ENCODE measurements at places on chromosomes 11 and 22. TPM values are rescaled to one million over a fixed set of nuclear protein-coding genes. Genes with fewer than 3 reads are reported as not detected.

Gene OR5P2
- total RNA-seq, result not detected

Gene OLFML1
- not detected for total RNA-seq

Gene DCUN1D5
- 68.3 TPM for total RNA-seq

Gene FAM180B
- not detected for total RNA-seq

Gene OR52E8
- not detected for total RNA-seq

Gene LGALS12
- not detected for total RNA-seq

- DNase-seq, result no peak
Measured at GRCh38 chr11:14079011-14079410, 116.5 kb downstream of the SPON1 start.

- DNase-seq, result no peak
Measured at GRCh38 chr11:134207538-134208239, 16.1 kb downstream of the NCAPD3 start.

GRCh38 chr11:125207866-125208425 lies 43.4 kb downstream of the PKNOX2 start:
- no peak for DNase-seq

DNA sequence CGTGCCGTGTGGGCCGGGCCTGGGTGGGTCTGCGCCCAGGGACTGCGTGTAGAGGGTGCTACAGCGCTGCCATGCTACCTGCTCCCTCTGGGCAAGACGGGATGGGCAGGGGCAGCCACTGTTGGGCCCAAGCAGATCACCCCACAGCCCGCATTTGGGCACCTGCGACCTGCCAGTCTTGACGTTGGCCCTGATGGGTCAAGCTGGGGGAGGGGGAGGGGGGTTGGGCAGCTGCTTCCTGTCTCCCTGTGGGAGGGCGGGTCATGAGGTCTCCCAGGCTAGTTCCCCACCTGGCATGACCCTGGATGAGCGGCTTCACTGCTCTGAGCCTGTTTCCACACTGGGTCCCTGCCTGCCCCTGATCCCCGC lies 2.8 kb upstream of the RPS19BP1 start:
- no peak for DNase-seq

DNA sequence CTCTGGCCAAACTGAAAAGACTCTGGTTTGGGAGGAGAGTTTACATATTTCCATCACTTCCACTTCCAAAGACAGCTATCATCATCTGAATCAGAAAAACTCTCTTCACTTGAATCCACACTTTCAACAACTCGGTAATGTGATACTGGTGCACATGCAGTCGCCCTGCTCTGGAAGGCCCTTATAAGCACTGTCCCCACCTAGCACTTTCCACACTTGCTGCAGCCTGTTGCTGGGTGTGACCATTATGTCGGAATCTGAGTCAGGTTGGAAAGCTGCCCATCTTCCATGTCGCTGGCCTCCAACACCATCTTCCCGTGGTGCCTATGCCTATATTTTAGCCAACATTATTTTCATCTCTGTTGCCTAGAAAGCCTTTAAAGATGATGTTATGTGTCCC lies 1.1 kb upstream of the OR10A5 start:
- no peak for DNase-seq

DNA sequence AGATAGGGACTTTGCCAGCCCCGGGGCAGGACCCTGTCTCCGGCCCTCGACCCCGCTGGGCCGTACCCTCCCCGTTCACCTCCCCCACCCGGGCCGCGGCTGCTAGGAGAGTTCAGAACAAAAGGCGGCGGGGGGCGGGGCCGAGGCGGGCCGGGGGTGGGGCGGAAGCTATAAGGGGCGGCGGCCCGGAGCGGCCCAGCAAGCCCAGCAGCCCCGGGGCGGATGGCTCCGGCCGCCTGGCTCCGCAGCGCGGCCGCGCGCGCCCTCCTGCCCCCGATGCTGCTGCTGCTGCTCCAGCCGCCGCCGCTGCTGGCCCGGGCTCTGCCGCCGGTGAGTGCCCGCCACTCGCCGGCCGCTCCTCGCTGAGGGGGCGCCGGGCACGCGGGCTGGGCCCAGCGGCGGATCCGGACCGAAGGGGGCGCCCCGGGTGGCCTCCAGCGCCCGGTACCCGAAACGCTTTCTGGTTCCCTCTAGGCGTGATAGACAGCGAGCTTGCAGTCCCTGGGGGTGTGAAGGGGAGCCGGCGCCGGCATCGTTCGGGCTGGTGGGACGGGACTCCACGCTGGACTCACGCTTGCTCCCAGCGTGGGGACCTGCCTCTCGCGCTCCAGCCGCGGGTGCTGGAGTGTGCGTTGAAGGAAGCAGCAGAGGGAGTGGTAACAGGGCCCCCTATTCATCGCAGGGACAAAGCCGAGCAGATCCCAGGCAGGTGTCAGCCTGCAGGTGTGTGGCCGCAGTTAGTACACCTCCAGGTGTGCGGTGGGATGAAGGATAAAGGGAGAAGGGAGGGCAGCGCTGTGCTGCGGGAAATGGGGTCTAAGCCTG lies at the start of gene MMP11:
MMP11 (plus strand) TSS at position 201 of the 825 bp plus-strand sequence; CDS start at position 223, 22 bp downstream.
- no peak for DNase-seq

DNA sequence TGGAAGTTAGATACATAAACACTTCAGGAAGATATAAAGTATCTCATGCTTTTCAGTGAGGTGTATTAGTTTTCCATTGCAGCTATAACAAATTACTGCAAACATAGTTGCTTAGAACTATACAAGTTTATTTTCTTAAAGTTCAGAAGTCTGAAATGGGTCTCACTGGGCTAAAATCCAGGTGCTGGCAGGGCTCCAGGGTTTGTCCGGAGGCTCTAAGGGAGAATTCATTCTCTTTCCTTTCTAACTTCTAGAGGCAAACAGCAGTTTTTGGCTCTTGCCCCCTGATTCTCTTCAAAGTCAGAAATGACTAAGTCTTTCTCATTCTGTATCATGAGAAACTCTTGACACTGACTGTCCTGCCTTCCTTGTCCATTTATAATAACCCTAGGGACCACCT lies 138.8 kb downstream of the AASDHPPT start:
- no peak for DNase-seq

DNA sequence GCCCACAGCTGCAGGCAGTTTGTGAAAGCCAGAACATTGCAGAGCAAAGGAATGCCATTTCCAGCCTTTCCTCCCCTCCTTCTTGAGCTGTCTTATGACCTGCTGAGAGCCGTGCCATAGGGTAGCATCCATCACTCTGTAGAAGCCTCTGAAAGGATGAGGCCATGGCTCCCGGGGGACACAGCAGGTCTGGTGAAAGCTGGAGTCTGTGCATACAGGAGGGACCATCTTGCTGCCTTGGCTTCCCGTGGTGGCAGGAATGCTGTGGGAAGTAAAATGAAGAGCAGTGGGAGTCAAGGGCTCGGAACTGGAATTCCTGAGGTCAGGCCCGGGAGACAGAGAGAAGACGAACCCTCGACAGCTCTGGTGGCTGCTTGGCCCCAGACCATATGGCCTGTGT lies 30.9 kb downstream of the ANO1 start:
- DNase-seq, result no peak

DNA sequence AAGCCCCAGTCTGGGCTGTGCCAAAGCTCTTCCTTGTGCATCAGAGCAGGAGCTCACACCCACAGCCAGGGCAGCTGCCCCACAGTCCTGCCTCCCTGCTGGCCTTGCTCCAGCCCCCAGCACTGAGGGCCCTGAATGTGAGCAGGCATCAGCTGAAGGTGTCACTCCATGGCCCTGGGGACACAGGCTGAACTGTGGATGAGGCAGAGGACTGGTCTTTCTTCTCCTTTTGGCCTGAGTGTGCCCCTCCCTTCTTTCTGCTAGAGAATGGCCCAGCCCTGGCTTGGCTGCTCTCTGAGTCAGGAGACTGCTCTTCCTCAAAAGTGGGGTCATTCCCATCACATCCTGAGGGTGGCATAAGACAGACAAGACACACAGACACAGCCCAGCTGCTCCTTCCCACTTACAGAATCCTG lies 16.2 kb downstream of the OTOG start:
- DNase-seq, result no peak

DNA sequence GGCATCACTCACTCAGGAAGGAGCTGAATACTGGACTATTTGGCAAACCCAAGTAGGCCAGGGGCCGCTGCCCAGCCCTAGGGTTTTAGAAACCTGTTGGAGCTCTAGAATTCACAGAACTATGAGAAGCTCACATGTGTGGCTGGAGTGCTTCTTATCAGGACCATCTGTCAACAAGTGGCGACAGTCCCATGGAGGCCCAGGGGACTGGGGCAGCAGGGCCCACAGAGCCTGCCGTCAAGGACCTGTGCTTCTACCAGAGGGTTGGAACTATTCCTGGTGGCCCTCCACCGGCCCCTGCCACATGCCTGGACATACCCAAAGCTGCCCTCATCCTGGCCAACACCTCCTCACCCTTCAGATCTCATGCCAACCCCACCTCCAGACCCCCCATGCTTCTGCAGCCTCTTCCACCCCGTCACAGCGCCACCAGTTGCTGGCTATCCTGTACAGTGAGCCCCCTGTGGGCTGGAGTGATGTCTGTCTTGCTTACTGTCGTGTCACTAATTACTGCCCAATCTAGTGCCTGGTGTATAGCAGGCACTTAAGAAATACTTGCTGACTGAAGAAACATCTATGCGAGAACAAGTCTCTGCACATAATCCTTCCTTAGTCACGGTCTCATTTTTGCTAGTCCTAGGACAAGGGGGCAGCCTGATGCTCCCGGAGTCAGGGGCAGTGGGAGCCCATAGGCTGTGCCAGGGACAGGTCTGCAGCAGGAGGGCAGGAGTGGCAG lies 27.2 kb upstream of the RASL10A start:
- DNase-seq, result no peak

DNA sequence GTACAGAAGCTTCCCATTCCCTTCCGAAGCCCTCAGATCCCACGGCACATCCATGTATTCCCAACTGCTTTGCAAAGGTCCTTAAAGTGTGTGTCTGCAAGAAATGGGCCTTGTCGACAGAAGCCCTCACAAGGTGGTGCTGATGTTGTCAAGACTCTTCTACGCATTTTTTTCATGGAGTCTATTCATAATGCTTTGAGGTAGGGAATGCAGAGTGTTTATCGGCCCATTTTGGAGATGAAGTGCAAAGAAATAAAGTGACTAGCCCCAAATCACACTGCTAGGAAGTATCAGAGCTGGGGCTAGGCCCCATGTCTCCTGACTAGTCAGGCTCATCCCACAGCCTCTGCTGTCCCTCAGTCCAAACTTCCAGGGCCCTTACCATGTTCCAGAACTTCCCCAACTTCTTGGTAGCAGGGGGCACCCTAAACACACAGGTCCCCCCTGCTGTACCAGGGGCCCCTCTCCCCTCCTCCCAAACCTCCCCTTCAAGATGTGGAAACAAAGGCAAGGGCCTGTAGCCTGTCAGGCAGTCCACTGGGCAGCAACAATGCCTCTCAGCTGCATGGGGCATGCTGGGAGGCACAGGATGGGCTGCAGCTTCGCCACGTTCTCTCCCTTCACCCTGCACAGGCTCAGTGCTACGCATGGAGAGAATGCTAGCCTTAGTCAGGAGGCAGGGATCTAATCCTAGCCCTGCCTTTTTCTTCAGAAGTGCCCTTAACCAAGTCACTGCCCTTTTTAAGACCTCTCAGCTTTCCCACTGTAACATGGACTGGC lies 7.8 kb downstream of the IL18BP start:
- DNase-seq, result no peak

GRCh38 chr11:96188243-96189006 lies 154.6 kb downstream of the MAML2 start:
- no peak for DNase-seq

DNA sequence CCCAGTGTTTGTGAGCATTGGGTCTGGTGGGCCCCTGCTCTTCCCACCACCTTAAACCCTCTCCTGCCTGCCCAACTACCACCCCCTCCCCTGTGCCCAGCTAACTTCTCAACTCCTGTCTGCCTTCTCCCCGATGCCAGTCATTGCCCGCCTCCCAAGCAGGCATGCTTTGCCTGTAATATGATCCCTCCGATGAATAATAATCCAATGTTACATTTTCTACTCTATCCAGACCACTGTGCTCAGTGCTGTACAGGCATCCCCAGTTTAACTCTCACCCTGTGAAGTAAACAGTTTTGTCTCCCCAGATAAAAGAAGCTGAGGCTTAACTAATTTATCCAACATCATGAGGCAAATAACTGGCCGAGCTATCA lies 35.5 kb upstream of the OLFML1 start:
- no peak for DNase-seq

DNA sequence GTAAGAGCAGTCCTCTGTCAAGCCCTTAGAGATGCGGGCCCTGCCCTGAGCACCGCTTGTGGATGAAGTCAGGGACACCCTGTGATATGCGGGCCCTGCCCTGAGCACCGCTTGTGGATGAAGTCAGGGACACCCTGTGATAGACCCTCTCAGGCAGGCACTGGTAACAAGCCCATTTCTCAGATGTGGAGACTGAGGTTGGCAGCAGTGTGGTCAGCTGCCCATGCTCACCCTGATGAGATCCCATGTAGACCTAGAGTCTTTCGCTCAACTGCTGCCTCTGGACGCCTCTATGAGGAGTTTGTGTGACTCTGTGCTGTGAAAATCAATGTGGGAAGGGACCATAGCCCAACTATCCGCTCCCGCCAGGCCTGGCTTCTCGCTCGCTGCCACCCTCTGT lies 58.8 kb upstream of the FADD start:
- no peak for DNase-seq

GRCh38 chr11:35265755-35266454 lies 126.9 kb downstream of the CD44 start:
- no peak for DNase-seq

DNA sequence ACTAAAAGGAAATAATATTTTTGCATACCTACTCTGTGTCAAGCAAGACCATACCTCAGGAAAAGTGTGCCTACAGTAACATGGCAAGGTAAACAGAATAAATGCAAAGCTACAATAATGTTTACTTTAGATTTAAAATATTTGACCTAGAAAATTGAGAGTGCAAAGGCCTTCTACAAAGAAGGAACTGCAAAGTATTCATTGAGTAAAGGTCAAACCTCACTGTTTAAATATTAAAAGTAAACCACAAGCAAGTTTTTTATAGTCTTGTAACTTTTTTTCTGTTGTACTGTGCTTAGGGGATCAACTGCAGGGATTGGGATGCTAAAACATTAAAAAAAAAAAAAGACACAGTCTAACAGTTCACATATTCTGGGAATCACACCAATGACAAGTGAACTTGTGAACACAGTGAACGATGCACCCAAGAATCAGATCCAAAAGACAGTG lies 48.8 kb downstream of the CWF19L2 start:
- DNase-seq, result no peak

GRCh38 chr11:76665172-76665571 lies 5.4 kb downstream of the LRRC32 start:
- no peak for DNase-seq

GRCh38 chr22:36577019-36577418 lies 48.1 kb upstream of the EIF3D start:
- peak; percentile 68 for DNase-seq

- no peak for DNase-seq
Measured at GRCh38 chr11:116948391-116948790, 111.0 kb upstream of the APOA1 start.
